ENCODE measurements at places on chromosomes 6 and 20.

DNA sequence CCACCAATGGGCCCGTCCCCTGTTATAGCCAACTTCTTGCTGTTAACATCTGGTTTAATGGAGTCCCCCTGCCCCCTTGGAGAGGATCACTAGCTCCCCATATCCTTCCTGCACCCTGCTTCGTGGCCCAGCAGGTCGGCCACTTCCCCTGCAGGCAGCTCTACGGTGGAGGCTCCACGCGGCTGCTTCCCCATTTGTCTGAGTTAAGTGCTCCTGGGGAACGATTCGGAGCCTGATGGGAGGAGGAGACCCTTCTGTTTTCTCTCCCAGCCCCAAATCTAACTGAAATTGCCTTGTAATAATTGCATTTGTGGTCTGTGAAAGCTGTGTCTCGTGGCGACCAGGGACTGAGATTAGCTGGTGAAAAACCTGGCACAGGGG lies 74.6 kb downstream of the SULF2 start:
- no peaks in the 10 kb centered on the region for H3K27me3 ChIP-seq
- no peak for DNase-seq
- no peak overlapping the region for H3K4me3 ChIP-seq
- H3K4me1 ChIP-seq: no peaks in the 10 kb centered on the region

DNA sequence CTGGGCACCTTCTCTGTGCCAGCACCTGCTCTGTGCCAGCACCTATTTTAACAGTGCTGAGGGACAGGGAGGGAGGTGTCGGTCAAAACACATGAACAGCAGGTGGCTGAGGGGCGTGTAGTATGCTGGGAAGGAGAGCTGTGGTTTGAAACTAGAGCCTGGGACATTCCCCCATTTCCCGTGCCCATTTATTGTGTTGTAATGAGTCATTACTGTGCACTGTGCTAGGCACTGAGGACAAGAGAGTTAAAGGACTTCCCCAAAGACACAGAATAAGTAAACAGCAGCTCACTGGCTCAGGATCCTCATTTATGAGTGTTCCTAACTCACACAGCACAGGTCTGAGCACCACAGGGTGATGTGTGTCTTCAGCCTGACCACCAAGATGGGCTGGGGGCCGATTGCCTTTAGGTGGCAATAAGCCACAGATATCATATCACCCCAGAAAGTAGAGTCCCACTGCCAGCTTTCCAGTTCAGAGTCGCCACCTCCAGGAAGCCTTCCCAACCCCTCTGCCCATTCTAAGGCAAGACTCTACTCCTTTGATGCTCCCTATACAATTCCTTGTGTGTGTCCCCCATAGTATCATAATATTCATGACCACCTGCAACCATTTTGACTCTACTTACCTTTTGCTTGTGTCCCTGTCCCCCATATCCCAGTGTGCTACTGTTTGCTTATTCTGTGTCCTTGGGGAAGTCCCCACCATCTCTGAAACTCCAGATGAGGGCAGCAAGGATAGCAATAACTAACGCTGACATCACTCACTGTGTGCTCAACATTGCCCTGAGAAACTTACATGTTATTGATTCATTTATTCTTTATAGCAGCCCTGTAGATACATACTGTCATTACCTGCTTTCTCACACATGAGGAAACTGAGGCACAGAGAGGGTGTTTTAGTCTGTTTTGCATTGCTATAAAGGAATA lies 87.3 kb downstream of the TOX2 start:
- DNase-seq: no peak
- H3K27ac ChIP-seq: no peak overlapping the region
- no peak overlapping the region for H3K4me3 ChIP-seq
- no peaks in the 10 kb centered on the region for H3K4me1 ChIP-seq

GRCh38 chr6:116695401-116695800 lies 14.4 kb downstream of the KPNA5 start:
- H3K4me1 ChIP-seq: no peaks in the 10 kb centered on the region
- H3K36me3 ChIP-seq: peaks cover 37% of the 10 kb centered on the region
- H3K27ac ChIP-seq: no peak overlapping the region
- no peaks in the 10 kb centered on the region for H3K27me3 ChIP-seq

DNA sequence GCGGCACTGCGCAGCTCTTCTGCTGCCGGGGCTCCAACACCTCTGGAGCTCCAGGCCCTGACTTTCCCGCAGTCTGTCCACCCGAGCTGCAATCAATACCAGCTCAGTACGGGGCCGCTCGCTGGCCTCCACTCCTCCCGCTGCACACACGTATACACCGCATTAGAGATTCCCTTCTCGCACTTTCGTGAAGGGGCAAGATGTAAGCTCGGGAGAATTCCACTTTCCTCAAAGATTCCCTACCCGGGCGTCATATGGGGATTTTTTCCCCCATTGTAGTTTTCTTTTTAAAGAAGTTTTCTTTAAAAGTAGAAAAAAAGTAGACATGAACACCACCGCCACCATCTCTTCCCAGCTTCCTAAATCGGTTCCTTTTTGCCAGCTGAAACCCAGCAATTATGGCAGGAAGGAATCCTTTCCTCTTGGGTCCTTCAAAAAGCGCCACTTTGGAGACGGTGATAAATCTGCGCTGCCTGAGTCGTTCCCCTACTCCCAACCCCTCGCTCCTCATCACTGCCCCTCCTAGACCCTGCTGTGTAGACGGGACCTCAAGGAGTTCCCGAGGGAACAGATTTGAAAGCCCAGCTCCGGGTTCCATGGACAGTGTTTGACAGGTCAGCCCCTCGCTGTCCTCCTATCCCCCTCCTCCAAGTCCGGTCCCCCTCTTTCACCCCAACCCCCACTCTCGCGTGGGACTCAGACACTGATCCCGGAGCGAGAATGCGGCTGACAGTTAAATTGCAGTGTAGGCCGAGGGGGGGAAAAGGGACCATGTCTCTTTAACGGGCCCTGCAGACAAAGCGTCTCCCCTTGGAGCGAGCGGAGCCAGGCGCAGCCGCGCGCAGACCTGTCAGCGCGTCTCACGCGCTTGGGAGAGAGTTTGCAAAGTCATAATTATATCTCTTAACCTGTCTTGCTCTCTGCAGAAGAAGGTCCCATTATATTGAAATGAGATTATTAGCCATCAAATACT lies 39.5 kb downstream of the NCR2 start:
- no peak overlapping the region for H3K27ac ChIP-seq
- DNase-seq: peak; percentile 39
- H3K4me1 ChIP-seq: peaks cover 4% of the 10 kb centered on the region
- no peaks in the 10 kb centered on the region for H3K36me3 ChIP-seq
- peaks cover 86% of the 10 kb centered on the region for H3K27me3 ChIP-seq

DNA sequence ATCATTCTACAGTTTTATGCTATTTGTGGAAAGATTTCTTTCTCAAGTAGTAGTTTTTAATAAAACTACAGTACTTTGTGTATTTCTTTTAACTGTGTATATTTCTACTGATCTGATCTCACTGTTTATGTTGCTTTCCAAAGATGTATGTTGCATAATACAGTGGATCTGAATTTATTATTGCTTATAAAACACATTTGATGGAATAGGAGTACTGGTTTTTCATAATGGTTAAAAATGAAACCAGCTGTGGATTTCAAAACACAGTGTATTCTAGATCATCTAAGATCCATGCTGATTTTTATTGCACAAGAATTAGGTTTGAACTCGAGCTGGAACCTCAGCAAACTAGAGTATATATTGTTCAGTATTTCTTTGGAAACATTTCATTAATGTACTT lies 8.0 kb downstream of the NKX2-4 start:
- DNase-seq: no peak
- H3K4me1 ChIP-seq: peaks cover 2% of the 10 kb centered on the region
- H3K36me3 ChIP-seq: peaks cover 18% of the 10 kb centered on the region
- no peak overlapping the region for H3K4me3 ChIP-seq

DNA sequence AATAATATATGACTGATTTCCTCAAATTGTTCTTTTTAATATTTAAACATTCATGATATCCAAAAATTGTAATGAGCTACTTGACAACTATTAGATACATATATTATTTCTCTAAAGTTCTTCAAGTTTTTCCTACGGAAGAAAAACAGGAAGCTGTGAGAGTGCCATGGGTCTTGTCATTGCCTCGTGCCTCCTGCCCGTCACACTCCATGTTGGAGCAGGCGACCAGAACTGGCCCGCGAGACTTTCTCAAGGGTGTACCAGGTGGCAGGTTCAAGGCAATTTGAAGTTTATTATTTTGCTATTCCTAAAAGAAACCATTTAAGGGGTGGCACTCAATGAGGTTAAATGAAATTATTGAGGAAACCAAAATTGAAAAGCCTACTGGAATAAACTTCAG lies 337.2 kb downstream of the HACE1 start:
- H3K4me1 ChIP-seq: no peaks in the 10 kb centered on the region
- DNase-seq: no peak
- no peaks in the 10 kb centered on the region for H3K27me3 ChIP-seq
- H3K36me3 ChIP-seq: no peaks in the 10 kb centered on the region
- H3K4me3 ChIP-seq: no peak overlapping the region
- H3K27ac ChIP-seq: no peak overlapping the region

DNA sequence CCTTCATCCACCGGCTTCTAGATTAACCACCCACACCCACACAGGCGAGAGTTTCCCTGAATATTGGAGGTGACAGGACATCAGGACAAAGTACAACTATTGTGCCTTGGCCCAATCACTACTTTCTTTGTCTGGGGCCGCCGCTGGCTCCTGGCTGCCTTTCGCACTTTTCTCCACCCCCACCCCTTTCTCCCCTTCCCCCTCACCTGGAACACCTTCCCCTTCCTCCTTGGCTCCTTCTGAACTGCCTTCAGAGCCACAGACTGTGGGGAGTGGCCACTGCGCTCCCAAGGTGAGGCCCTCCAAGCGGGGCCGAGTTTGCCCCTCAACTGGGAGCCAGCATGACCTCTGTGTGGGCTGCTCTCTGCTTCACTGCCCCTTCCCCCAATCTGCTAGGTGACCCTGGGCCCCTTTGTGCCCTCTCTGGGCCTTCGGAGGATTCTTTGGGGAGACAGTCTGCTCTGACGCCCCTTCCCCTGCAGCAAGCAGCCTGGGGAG lies 3.0 kb upstream of the VEGFA start:
- DNase-seq: no peak
- no peaks in the 10 kb centered on the region for H3K36me3 ChIP-seq
- H3K27me3 ChIP-seq: no peaks in the 10 kb centered on the region
- H3K4me3 ChIP-seq: no peak overlapping the region
- peaks cover 5% of the 10 kb centered on the region for H3K4me1 ChIP-seq

GRCh38 chr6:21777846-21778245 lies 184.3 kb downstream of the SOX4 start:
- no peak for DNase-seq
- H3K36me3 ChIP-seq: peaks cover 3% of the 10 kb centered on the region
- no peaks in the 10 kb centered on the region for H3K27me3 ChIP-seq

GRCh38 chr6:28250747-28251146 lies 1.3 kb downstream of the ZKSCAN4 start:
- no peak overlapping the region for H3K27ac ChIP-seq
- peak overlapping the region; percentile 78 for H3K4me3 ChIP-seq
- no peaks in the 10 kb centered on the region for H3K27me3 ChIP-seq
- H3K36me3 ChIP-seq: peaks cover 31% of the 10 kb centered on the region
- no peak for DNase-seq

DNA sequence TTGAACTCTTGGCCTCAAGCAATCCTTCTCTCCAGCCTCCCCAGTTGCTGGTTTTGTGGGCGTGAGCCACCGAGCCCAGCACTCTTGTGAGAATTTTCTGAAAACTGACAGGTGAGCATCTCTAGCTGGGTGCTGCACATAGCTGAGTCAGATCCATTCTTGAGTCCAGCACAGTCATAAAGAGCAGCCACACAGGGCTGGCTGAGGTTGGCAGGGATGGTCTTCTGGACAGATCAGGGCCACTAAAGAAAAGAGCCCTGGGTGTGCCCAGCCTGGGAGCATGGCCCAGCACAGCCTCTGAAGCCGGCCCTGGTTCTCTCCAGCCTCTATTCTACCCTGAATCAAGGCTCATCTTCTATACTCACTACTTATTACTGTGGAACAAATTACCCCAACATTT lies 11.5 kb downstream of the DLGAP4 start:
- H3K36me3 ChIP-seq: no peaks in the 10 kb centered on the region
- H3K4me3 ChIP-seq: no peak overlapping the region
- no peak overlapping the region for H3K27ac ChIP-seq
- peak; percentile 5 for DNase-seq

- peak; percentile 25 for DNase-seq
- H3K4me1 ChIP-seq: no peaks in the 10 kb centered on the region
- H3K4me3 ChIP-seq: no peak overlapping the region
- H3K27ac ChIP-seq: no peak overlapping the region
- peaks cover 13% of the 10 kb centered on the region for H3K36me3 ChIP-seq
- H3K27me3 ChIP-seq: no peaks in the 10 kb centered on the region
These were observed 93.4 kb downstream of the PTPRT start for GRCh38 chr20:43096126-43096930.

GRCh38 chr6:22954749-22955385 lies 385.5 kb downstream of the HDGFL1 start:
- H3K4me1 ChIP-seq: 0 out of 2 replicates have a peak, but pooled peaks cover 3% of the 10 kb centered on the region
- no peak overlapping the region for H3K4me3 ChIP-seq
- no peak overlapping the region for H3K27ac ChIP-seq

DNA sequence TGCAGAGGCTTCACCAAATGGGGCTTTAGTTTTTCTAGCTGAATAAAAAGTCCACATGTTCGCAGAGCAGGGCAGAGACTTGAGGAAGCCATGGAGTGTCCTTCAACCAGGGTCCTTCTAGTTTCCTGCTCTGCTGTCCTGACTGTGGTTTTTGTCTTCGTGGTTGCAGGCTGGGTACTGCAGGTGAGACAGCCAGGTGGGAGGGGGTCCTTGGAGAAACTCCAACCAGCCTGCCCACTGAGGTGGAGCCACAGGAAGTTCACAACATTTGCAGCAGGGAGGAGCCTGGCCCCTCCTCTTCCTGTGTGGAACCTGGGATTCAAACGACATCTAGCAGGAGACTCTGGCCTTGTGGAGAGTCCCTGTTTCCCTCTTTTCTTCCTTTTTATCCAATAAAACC lies 68.8 kb upstream of the MYLIP start:
- no peaks in the 10 kb centered on the region for H3K36me3 ChIP-seq
- peak overlapping the region; percentile 50 for H3K27ac ChIP-seq
- peak; percentile 47 for DNase-seq
- no peak overlapping the region for H3K4me3 ChIP-seq
- H3K27me3 ChIP-seq: no peaks in the 10 kb centered on the region
- peaks cover 25% of the 10 kb centered on the region for H3K4me1 ChIP-seq

GRCh38 chr6:9936551-9936950 lies 478.3 kb downstream of the TFAP2A start:
- DNase-seq: no peak
- H3K27ac ChIP-seq: no peak overlapping the region
- H3K36me3 ChIP-seq: no peaks in the 10 kb centered on the region
- H3K4me3 ChIP-seq: no peak overlapping the region
- H3K27me3 ChIP-seq: no peaks in the 10 kb centered on the region

DNA sequence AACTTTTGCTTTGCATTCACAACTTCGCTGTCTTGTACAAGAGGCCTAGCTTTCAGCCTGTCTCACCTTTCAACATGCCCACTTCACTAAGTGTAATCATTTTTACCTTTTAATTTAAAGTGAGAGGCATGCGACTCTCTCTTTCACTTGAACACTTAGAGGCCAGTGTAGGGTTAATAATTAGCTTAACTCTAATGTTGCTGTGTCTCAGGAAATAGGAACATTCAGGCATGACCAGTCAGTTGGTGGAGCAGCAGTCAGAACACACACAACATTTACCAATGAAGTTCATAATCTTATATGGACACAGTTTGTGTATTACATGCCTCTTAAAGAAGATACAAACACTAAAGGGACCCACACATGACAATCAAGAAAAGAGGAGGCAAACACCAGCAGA lies 47.6 kb downstream of the HTR1B start:
- H3K4me3 ChIP-seq: no peak overlapping the region
- DNase-seq: no peak
- H3K4me1 ChIP-seq: no peaks in the 10 kb centered on the region
- H3K27ac ChIP-seq: no peak overlapping the region

Data from H9 (cell line).